ENCODE measurements at places on chromosomes 3 and 15.

GRCh38 chr3:3316521-3316920, 137.0 kb upstream of the CRBN start:
- DNase-seq, result no peak

DNA sequence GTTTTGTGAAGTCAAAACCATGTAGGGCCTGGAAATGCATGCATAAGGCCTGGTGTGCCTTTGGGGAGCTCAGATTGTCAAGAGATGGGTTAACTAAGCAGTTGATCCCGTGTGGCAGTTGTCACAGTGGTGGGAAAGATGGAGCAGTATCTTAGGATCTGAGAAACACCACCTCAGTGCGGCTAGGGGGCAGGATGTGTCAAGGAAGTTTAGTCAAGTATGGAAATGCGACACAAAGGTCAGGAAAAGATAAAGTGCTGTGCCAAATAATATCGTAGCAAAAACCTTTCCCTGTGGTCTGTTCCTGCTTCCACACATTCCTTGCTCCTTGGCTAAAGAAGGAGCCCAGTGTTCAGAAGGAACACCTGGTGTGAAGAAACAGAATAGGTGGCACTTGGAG, 396.4 kb downstream of the EDEM1 start:
- no peak for DNase-seq

DNA sequence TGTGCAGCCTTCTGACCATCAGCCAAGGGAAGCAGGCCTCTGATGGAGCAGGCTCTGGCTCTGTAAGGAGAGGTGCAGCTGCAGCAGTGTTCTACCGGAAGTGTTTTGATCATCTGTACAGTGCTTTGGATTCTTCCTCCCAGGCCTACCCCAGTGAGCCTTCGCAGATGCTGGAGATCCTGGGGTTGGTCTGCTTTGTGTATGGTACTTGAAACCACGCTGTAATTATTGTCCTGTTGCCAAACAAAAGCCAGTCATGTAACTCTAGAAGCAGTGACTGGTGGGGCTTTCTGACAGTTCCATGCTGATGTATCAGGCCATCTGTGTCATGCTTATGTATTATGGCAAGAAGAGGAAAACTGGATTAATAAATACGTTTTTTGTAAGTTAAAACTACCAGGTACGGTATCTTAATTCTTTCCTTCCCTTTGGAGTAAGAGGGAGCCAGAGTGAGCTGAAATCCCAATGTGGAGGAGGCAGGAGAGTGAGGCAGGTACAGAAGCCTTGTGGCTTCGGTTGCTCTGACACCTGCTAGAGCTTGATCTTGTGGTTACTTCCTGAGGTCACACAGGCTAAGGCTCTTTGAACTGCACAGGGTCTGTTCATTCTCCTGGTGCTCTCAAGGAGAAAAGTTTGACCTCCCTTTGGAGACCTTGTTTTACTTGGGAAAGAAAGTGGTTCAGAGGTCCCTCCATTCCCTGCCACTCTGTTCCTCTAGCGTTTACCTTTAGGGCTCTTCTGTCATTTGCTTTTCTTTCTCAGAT, 3.7 kb downstream of the TMEM42 start:
- no peak for DNase-seq

GRCh38 chr3:4021162-4021561, 221.9 kb downstream of the LRRN1 start:
- DNase-seq, result no peak
